Natural killer cell (primary cell): ENCODE measurements at places on chromosomes 7 and 10.

DNA sequence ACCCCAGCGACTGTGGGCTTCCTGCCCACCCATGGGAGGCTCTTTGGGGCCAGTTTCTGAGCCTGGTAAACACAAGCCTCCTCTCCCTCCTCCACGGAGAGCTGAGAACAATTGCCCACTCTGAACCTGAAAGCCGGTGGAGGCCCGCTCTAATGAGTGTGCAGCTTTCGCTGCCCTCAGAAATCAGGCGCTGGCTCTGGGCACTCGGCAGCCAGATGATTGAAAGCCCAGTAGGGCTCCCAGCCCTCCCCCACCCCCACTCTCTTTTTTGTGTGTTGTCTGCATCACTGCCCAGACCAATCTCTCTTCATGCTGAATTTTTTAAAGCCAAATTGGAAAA, 438.9 kb downstream of the RPS24 start:
- DNase-seq, result no peak

- DNase-seq, result no peak
Measured at GRCh38 chr7:80902019-80902418, 16.8 kb downstream of the SEMA3C start.

DNA sequence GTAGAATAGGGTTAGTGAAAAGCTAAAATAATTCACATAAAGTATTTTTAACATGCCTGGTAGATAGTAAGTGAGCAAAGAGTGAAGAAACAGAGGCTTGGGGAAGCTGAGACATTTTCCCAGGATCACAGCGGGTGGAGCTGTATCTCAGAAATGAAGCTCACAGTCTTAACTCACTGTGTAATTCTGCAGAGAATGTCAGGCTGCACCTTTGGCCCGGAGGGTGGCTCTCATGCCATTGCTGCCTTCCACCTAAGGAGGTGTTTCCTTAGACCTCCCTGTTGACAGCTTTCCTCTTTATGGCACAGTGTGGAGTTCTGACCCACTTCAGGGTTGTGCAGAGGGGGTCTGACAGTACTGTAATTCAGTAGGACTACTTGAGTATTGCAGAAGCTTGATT, 2.9 kb upstream of the GTPBP4 start:
- no peak for DNase-seq

- no peak for DNase-seq
Measured at GRCh38 chr7:77679608-77680007, 16.7 kb upstream of the RSBN1L start.

DNA sequence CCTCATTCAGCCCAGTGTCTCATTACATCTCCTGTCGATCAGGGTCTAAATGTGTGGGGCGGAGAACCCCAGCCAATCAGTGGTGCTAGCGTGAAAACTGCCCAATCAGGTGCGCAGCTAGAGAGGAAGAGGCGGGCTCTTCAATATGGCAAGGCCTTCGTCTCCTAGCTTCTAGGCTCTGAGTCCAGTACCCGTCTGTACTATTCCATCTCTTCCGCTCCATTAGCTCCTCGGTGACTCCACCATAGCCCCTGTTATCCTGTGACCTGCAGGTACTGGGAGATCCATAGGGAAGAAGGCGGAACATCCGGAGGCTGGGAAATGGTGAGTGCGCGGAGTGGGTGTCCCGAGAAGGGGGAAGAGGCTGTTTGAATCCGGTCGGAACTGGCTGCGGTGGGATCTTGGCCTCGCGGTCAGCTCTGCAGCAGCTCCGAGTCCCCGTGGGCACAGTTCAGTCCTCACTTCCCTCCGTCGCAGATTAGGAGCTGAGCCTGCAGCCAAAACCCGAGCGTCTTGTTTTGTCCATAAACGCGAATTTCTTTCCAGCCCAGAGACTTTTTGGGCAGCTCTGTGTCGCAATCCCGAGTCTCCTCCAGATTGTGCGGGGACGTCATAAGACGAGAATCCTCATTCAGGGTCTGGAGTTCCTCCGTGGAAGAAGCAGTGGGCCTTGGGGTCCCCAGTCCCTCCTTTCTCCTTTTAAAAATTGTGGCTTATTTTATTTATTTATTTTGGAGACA, at the start of gene ZNF727:
TSS of gene ZNF727 (plus strand) at position 134 of the 740 bp plus-strand sequence. CDS start at position 322, 188 bp downstream.
- DNase-seq, result peak; percentile 43

DNA sequence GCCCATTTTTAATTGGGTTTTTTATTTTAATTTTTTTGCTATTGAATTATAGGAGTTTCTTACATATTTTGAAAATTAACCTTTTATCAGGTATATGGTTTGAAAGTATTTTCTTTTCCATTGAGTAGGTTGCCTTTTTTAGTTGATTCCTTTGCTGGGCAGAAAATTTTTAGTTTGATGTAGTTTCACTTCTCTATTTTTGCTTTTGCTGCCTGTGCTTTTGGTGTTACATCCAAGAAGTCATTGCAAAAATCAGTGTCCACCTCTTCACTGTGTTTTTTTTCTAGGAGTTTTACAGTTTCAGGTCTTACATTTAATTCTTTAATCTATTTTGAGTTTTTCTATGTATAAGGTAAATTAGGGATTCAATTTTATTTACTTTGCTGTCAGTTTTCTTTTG, 129.8 kb upstream of the FERD3L start:
- no peak for DNase-seq

- DNase-seq, result no peak
Measured at GRCh38 chr7:21125297-21125696, 302.6 kb upstream of the SP4 start.

- DNase-seq, result no peak
Measured at GRCh38 chr7:155850001-155850436, 37.8 kb upstream of the SHH start.

- peak; percentile 23 for DNase-seq
Measured at GRCh38 chr10:97771055-97771891, 526 bp downstream of the SFRP5 start.

- DNase-seq, result no peak
Measured at GRCh38 chr10:3455385-3456334, 283.1 kb upstream of the PITRM1 start.

- no peak for DNase-seq
Measured at GRCh38 chr10:44087403-44087802, 297.5 kb downstream of the CXCL12 start.

DNA sequence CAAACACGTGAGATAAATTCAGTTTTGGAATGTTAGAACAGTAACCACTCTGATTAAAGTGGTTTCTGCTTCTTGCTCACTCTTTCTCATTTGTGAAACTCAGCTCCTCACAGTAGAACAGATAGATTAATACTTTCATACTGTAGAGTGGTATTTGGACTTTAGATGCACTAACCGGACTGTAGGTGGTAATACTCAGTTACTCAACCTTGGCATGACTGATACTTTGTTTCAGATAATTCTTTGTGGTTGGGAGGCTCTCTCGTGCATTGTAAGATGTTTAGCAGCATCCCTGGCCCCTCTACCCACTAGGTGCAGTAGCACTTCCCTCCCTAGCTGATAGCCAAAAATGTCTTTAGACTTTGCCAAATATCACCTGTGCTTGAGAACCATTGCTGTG, 37.6 kb downstream of the MCU start:
- no peak for DNase-seq

DNA sequence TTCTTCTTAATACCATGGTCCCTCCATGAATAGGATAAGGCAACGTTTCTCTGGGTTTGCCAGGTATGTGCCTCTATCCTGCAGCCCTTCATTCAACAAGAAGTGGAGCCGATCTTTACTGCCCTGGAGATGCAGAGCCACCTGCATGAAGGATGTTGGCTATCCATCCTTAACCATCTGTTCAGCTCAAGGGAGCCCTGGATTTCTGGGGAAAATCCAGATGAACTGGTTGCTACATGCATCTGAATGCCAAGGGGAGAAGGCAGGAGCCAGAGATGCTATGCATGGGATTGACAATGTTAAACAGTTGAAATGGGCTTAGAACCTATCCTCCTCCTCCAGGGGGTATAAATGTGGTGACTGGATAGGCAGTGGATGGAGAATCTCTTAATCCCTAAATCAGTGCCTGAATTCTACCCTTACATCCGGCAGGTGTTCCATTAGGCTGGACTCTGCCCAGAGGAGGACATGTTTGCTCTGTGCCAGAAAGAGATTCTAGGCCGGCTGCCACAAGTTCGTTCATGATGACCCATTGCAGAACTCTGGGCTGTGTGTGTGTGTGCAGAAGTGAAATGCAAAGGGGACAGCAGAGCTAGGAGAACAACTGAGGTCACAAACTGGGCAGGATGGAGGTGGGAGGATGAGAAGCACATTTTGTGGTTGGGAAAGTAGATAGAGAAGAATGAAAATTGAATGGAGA, 15.6 kb downstream of the CPED1 start:
- DNase-seq, result no peak

DNA sequence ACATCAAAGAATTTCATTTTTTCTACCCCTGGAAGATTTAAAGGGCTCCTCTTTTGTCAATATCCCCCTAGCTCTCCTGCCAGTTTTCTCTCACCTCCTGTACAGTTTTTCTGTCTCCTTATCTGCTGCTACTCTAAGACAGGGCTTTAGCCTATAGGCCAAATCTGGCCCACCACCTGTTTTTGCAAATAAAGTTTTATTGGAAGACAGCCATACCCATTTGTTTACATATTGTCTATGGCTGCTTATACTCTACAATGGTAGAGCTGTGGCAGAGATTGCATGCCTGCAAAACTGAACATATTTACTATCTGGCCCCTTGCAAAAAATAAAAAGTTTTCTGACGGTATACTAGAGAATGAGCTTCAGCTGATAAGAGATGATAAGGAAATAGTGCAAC, 37.4 kb upstream of the GARS1 start:
- DNase-seq, result no peak

- no peak for DNase-seq
Measured at GRCh38 chr10:76665029-76665428, 972.6 kb downstream of the KCNMA1 start.

DNA sequence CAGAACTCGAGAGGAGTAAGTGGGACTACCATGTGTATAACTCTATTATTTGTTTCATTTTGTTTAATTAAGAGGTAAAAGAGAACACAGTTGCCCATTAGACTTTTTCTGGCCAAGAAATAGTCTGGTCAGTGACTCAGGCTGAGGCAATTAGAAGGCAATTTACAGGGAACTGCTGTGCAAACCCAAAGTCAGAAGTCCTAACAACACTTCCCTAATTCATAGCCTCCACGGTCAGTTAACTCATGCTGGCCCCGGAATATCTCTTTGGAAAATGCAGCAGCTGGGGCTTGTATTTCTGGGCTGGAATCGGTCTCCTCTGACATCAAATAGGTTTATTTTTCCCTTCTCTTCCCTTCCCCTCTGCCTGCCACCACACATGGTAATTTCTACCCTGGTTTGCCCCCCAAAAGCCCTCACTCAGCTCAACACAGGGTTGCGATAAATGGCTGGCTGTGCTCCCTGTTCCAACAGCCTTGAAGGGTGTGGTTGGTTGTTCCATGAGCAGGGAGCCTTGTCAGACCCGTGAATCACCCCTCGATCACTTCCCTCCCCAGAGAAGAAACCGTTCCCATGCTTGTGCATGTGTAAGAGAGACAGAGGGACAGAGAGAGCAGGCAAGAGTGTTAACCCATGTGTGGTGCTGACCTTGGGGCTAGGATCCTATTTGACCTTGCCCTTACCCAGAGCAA, 5.3 kb downstream of the SH3PXD2A start:
- DNase-seq, result no peak

- DNase-seq, result peak; percentile 71
Measured at GRCh38 chr7:30027065-30027456, 559 bp upstream of the FKBP14 start.

GRCh38 chr10:75875740-75876139, 444.3 kb downstream of the LRMDA start:
- DNase-seq, result no peak

DNA sequence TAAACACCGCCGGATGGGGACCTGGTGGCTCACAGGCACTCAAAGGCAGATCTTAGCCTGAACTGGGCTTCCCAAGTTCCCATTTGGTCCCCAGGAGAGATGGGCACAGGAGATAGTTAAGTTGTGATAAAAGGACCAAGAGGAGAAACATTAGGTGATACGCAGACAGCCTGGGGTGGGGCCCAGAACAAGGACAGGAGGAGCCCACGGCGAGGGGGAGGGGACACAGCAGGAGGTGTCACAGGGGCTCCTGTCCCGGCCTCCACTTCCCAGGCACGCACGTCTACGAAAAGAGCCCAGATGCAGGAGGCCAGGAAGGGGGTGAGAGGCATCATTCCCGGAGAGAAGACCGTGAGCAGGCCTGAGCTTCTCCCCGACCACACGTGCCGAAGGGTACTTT, 16.3 kb upstream of the DNAAF5 start:
- DNase-seq, result no peak

DNA sequence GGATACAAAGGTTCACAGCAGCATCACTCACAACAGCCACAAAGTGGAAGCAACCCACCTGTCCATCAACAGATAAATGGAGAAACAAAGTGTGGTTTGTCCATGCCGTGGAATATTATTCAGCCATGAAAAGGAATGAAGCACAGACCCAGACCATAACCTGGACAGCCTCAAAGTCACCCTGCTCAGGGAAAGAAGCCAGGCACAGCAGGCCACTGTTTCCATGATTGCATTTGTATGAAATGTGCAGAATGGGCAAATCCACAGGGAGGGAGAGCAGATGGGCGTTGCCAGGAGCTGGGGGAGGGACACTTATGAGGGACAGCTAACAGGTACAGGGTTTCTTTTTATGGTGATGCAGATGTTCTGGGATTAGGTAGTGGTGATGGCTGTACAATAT, 30.3 kb downstream of the FOXL3 start:
- DNase-seq, result no peak

DNA sequence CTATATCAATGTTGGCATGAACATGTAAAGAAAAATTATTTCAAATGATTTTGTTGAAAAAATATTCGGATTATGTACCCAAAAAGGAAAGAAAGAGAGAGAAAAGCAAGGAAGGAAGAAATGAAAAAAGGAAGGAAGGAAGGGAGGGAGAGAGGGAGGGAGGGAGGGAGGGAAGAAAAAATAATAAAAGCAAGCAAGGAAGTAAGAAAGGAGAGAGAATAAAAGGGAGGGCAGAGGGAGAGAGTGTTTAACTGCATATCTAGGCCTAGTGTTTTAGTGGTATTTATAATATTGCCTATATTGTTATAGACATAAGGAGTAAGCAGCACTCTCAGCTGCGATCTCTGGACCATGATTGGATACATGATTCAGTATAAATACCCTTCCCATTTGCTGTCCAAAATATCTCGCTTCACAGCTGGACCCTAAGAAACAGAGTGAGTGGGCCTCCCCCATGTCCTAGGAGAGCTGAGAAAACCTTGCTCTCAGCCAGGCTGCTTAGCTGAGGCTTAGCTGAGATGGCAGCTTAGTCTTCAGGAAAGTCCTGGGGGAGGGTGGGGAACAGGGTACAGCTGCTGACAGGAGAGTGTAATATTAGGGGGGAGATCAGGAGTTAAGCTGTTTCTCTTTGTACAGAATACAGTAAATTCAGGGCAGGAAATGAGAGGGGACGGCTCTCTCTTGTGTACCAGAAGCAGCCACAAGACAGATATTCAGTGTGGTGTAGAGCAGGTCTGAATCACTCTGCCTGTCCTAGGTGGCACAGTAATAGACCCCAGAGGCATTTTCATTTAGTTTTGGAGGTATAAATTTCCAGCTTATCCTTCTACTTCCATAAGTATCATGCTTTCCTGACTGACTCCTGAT, 66.8 kb upstream of the TARP start:
- DNase-seq, result no peak
